ENCODE measurements at places on chromosomes 7 and 10.

GRCh38 chr7:151748733-151749132 is 128.2 kb downstream of the PRKAG2 start:
- no peak for DNase-seq

- DNase-seq: no peak
Observed at GRCh38 chr7:132760244-132760623, 184.0 kb upstream of the PLXNA4 start.

GRCh38 chr10:60572511-60573194 is 183.0 kb upstream of the ANK3 start:
- no peak for DNase-seq

- no peak for DNase-seq
Observed at GRCh38 chr7:116780521-116780920, 81.9 kb upstream of the CAPZA2 start.

DNA sequence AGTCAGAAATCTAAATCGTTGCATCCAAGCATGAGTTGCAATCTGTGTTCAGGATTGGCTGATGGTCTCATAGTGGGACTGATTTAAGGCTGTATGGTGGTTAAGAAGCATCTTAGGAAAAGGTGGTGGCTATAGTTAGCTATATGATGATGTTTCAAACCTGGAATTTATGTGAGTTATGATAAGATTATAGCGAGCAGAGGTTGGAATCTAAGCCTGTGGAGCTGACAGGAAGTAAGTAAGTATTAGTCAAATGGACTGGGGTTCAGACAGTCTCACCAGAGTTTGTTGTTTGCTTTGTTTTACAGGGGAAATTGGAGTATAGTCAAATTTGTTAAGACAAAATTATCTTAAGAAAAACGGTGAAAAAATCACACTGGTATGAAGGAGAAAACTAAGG is 56.7 kb downstream of the ANKRD7 start:
- no peak for DNase-seq

- no peak for DNase-seq
Observed at GRCh38 chr10:123681285-123681684, 15.1 kb downstream of the GPR26 start.

- DNase-seq: no peak
Observed at GRCh38 chr10:95266674-95267095, 24.1 kb downstream of the PDLIM1 start.

- DNase-seq: no peak
Observed at GRCh38 chr7:11743016-11743415, 89.0 kb downstream of the THSD7A start.

- no peak for DNase-seq
Observed at GRCh38 chr10:88994019-88994418, 3.4 kb downstream of the FAS start.

DNA sequence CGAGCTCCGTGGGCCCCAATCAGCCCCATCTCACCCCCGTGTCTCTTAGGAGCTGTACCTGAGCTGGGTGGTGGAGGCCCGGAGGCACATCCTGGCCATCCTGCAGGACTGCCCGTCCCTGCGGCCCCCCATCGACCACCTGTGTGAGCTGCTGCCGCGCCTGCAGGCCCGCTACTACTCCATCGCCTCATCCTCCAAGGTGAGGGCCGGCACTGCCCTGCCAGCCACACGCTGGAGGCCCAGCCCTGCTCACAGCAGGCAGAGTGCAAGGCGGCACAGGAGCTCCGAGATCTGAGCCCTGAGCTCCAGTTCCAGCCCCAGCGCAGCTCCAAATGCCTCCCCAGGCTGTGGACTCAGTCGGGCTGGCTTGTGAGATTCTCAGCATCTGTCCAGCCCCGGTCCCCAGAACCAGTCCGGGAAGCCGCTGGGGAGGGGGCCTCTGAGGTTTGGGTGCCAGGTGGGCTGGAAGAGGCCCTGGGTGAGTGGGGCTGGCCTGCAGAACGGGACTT is 9.3 kb downstream of the TMEM120A start:
- DNase-seq: no peak

- no peak for DNase-seq
Observed at GRCh38 chr7:147474862-147475261, 1115.7 kb upstream of the C7orf33 start.

- DNase-seq: no peak
Observed at GRCh38 chr7:36971515-36972139, 247.3 kb upstream of the AOAH start.

- no peak for DNase-seq
Observed at GRCh38 chr10:16992611-16993119, 136.9 kb downstream of the CUBN start.

GRCh38 chr7:23472556-23472955 is 2.3 kb upstream of the IGF2BP3 start:
- DNase-seq: no peak

GRCh38 chr10:36766940-36767339 is 358.5 kb upstream of the ANKRD30A start:
- DNase-seq: no peak

GRCh38 chr10:116989439-116989838 is 15.5 kb downstream of the SHTN1 start:
- DNase-seq: no peak

DNA sequence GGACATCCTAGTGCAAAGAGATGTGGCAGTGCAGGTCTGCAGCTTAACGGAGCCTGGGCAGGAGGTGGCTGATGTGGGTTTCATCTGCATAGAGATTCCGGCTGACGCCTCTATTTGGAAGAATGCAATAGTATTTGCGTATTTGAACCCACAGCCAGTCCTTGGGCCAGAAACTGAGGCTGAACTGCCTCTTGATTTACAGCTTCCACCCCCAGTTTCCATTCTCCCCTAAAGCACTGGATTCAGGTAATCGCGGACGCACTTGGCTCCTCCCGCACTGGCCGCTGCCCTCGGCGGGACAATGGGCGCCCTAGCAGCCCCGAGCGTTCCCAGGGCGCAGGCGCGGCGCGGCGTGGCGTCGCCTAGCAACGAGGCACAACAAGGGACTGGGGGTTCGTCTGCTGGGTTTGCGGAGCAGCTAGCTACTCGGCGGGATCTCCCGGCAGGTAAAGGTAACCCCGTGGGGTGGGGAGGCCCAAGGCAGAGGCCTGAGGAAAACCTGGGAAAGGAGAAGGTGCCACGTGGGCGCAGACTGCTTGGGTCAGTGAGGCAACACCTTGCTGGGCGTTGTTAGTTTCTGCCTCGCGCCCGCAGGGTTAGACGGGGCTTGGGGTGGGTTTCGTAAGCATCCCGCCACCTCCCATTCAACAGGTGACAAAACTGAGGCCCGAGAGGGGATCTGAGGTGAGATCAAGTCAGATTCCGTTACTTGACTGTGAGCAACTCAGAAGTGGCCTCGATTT is at the start of gene ARMC3:
TSS of gene ARMC3 (plus strand) at position 393 of the 743 bp plus-strand sequence. CDS start 3,944 bp downstream, outside the sequence.
- peak; percentile 26 for DNase-seq

DNA sequence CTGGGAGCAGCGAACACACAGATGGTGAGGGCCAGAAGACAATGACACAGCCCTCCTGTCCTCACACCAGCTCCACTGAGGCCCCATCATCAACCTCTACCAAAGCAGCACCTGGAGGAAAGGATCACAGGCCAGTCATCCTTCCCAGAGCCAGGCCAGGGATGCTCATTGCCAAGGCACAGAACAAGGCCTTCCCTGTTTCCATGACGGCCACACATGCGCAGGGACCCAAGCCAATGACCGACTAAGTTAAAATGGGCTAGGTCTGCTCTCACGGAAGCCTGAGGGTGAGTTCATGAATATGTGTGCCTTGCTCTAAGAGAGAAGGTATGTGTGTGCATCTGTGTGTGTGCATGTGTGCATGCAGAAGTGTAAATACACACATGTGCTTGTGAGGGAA is 39.6 kb downstream of the COBL start:
- DNase-seq: no peak

- DNase-seq: no peak
Observed at GRCh38 chr7:2814946-2815874, 28.9 kb downstream of the GNA12 start.

DNA sequence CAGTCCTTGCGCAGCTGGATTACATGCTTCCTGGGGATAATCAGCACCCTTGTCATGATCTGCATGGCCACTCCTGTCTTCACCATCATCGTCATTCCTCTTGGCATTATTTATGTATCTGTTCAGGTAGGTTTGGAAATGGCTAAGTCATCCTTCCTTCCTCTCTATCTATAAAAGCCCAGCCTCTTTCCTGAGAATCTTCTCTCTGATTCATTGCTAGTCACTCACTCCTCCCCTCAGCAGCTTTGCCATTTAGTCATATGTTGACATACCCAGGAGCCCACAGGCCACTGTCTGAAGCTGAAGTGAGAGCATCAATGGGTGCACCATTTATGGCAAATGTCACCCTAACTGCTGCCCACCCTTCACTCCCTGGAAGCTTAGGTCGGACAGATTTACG is 52.0 kb downstream of the ABCC2 start:
- DNase-seq: no peak

DNA sequence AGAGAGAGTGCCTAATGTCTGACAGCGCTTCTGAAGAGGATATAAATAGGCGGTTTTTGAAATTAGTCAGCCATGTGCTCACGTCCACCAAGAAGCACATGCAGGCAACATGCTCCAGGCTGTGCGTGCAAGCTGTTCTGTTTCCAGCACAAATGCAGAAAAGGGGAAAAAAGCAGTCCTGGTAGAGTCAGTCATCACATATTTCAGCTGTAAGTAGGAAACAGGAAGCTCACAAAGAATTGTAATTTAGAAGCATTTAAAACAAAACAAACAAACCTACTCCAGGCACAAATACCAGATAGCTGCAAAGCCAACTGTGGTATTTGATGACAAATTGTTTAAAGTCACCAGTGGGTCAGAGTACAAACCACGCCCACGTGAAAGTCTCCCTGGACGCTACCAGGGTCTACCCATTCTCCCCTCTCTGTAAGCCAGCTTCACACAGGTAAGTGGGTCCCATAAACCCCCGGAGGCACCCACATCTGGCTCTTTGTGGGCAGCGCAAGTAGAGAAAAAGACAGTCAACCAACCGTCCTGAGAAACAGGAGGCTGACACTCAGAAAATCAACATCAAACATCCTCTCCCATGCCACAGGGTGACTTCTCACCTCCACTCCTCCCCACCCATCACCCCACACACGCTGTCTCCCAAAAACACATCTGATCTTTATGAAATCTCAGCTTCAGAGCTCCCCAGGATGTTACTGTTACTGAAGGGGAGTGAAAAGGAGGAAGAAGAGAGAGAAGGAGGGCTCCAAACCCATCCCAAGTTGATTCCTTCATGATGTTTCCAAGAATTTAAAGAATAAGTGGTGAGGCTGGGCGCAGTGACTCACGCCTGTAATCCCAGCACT is 186.4 kb downstream of the FAM107B start:
- no peak for DNase-seq

Measured in stimulated activated CD4-positive, alpha-beta T cell treated with anti-CD3 and anti-CD28 coated beads, TNF-alpha, amount 100 ng/mL, for 48 hours (primary cell).